Right renal pelvis (tissue), 4 donors: ENCODE measurements at places on chromosomes 12 and 14.

DNA sequence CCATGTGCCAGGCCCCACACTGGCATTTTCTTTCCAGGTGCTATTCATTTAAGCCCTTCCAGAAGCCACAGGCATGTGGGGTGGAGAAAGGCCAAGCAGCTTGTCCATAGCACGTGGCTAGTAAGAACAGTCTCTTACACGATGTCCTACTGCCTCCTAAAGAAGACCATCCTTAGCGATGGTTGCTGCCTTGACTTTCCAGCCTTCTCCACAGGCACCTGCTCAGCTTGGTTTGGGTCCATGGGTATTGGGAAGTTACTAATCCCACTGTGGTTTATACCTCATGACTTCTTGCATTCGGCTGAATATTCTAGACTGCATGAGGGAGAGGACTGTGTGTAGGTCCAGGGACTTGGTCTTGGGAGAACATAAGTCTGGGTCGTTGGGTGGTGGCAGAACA lies 49.2 kb downstream of the NINJ2 start:
- DNase-seq: no peak

GRCh38 chr12:33994857-33995808 lies 27.2 kb upstream of the ALG10 start:
- DNase-seq: no peak

DNA sequence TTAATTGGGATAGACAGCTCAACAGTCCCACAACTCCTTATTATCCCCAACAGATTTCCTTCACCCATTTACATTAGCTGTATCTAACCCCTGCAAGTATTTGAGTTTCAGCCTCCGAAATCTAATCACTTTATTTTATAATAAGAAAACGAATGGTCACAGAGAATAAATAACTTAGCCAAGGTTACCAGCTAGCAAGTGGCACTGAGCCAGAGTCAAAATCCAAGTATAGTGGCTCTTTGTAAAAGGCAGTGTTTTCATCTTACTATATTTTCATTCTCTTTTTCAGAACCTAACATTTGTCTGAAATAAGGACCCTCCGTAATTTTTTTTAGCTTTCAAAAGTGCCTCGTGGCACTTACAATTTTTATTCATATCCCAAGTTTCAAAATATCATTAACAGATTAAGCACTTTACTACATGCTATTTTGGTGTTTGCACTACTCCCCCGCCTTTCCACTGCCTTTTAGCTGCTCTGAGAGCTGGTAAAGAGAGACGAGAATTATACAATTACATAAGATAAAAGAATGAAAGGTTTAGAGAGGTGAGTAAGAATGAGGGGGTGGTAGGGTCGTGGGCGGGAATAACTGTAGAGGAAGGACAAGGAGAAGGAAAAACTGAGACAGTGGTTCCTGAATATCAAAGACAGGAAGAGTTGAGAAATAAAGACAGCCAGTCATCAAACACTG lies 3.7 kb upstream of the USP15 start:
- DNase-seq: no peak

- no peak for DNase-seq
These were observed 15.9 kb upstream of the AMIGO2 start for GRCh38 chr12:47095446-47096236.

- DNase-seq: no peak
These were observed 74.4 kb downstream of the SERPINA3 start for GRCh38 chr14:94686511-94687160.

DNA sequence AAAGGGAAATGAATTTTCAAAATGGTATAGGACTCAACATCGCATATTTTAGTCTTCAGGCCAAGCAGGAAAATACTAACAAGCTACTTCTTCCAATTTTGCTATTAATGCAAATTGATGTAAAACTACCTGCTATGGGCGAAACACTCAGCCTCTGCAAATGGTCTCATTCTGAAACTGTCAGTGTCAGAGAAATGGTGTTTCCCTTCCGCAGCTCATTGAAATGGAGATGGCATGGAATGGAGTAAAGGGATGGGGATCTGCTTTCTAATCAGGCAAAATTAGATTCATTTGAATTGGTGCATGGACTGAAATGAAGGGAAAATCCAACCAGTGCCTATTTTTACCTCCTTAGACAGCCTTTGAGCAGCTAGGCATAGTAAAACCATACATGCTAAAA lies 80.4 kb upstream of the EEA1 start:
- no peak for DNase-seq

- DNase-seq: no peak
These were observed 612.4 kb downstream of the NRXN3 start for GRCh38 chr14:78782551-78782950.

DNA sequence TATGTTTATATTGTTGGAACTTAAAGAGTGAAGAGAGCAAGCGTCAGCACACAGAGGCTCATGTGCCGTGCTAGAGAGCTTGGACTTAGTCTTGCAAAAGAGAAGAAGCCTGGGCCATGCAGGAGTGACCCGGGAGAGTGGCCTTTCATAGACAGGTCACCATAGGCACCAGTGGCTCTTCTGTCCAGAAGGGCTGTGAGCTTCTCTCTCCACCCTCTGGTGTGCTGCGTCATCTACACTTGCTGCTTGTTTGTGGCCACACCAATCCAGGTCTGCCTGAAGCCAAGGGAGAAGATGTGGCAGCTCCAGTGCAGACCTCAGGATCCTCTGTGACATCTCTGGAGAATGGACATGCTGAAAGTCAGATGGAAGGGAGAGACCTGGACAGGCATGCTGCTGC lies 74.4 kb downstream of the NTF3 start:
- no peak for DNase-seq

GRCh38 chr12:55057481-55057880 lies 37.7 kb downstream of the NEUROD4 start:
- DNase-seq: no peak

DNA sequence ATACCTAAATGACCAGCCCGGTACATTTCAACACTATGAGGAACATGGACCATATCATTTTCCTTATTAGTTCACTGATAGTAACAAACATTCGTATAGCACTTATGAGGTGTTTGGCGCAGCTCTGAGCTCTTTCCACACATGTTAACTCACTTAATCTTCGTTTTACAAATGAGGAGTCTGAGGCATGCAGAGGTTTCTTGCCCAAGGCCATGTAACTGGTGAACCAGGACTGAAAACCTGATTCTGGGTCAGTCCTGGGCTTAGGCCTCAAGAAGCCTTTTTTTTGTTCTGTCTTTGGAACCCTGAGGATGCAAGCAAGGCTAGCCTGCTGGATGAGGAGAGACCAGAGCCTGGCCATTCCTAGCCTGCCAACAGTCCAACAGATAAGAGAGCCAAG lies 55.0 kb downstream of the C14orf132 start:
- no peak for DNase-seq

- DNase-seq: no peak
These were observed 619.4 kb downstream of the CCER1 start for GRCh38 chr12:90335566-90335965.

DNA sequence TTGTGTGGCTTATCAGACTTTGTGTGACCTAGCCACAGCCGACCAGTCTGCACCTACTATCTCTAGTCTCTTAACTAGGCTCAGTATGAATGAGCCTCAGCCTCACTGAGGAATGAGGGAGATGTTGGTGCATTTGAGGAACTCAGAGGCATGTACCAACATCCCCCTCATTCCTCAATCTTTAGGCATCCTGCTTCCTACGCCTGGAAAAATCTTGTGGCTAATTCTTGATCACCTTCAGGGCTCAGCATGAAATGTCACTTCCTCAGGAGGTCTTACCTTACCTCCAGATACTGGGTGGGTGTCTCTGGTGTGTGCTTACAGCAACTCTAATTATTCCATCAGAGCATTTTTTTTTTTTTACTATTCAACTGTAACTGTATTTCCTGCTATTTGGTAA lies 148.8 kb upstream of the TMCC3 start:
- DNase-seq: no peak

GRCh38 chr12:9648701-9649531 lies 20.6 kb upstream of the CLEC2D start:
- no peak for DNase-seq

GRCh38 chr12:15044471-15044870 lies 71.6 kb downstream of the PDE6H start:
- DNase-seq: no peak

- no peak for DNase-seq
These were observed 873.5 kb downstream of the DIO2 start for GRCh38 chr14:79337761-79338160.

DNA sequence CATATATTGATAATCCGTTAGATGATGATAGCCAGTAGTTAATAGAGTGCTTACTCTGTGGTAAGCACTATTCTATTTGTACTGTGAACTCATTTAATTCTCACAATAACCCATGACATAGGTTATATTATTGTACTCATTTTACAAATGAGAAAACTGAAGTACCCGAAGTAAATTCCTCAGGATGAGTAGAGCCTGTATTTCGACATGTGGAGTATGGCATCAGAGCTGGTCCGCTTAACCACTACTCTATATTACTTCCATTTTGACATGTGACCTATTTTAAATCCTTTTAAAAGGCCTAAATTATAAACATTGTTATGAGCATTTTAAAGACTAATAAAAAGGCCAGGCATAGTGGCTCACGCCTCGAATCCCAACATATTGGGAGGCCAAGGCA lies 8.0 kb upstream of the RAP1B start:
- no peak for DNase-seq

DNA sequence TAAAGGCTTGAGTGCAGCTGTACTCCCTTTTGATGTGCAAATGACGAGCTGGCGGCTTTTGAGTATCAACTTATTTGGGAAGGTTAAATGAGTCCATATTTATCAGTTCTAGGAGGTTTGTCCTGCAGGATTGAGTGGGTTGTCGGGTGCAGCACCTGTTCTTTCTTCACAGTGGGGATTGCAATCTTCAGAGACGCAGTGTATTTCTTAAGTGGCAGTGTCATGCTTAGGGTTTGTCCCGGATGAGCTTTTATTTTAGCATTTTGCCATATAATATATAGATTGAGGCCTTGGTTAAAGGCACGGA lies 1.2 kb downstream of the FUT8 start:
- no peak for DNase-seq

GRCh38 chr14:60064491-60065072 lies 27.1 kb upstream of the PCNX4 start:
- no peak for DNase-seq

DNA sequence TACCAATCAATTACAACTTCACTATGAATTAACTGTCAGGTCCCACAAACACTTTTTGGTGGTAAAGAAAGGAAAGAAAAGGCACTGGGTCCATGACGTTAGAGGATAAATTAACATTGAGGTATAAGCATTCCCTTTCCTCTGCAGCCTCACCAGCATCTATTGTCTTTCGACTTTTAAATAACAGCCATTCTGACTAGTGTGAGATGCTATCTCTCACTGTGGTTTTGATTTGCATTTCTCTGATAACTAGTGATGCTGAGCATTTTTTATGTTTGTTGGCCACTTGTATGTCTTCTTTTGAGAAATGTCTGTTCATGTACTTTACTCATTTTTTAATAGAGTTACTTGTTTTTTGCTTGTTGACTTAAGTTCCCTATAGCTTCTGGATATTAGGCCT lies 9.4 kb downstream of the ANKS1B start:
- no peak for DNase-seq

- DNase-seq: no peak
These were observed 991.2 kb downstream of the FLRT2 start for GRCh38 chr14:86521031-86521730.

- no peak for DNase-seq
These were observed 12.0 kb downstream of the EID3 start for GRCh38 chr12:104315326-104316224.

DNA sequence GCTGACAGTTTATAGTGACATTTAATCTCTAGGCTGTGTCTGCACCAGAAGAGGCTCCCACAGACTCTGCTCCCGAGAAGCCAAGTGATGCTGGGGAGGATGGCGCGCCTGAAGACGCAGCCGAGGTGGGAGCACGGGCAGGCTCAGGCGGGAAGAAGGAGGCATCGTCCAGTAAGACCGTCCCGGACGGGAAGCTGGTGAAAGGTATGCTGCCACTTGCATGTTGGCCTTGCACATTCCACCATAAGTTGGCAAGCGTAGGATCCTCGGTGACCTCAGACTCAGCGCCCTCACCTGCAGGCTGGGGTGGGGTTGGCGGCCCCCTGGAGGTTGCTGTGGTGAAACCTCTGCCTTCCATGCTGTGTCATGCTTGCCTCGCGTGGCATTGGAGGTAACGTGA lies 45.6 kb downstream of the SFSWAP start:
- no peak for DNase-seq

GRCh38 chr12:19120795-19121194 lies 8.7 kb upstream of the PLEKHA5 start:
- DNase-seq: no peak

DNA sequence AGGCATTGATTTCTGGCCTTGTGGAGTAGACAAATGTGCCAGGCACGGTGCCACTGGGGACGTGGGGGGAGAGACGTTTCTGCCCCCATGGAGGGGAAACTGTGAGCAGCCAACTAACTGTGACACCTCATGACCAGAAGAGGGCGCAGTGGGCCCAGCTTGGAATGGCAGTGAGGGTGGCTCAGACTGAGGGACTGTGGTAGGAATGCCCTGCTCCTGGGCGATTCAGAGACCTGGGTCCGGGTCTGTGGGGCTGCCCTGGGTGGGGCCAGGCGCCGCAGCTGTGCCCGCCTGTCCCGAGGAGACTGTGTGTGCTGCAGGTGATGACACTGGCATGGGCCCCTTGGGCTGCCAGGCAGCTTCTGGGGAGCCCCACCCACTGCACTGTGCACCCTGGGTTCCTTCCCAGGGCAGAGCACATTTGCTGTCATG lies 60.6 kb downstream of the SLC25A47 start:
- DNase-seq: no peak

GRCh38 chr14:90539496-90539775 lies 142.6 kb downstream of the CALM1 start:
- no peak for DNase-seq

DNA sequence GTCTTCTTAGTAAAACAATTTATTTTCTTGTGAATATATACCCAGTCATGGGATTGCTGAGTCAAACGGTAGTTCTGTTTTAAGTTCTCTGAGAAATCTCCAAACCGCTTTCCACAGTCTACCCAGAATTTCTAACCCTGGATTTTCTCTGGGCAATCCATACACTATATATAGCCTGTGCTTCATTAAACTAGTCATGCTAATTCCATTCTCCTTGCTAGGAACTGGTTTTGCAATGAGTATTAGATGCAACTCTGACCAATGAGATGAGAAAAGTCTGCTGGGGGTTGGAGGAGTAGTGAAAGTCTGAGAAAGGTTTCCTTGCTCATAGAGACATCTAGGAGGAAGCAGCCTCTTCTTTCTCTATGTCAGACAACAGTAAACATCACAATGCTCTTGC lies 196.1 kb upstream of the CDKN3 start:
- DNase-seq: no peak

DNA sequence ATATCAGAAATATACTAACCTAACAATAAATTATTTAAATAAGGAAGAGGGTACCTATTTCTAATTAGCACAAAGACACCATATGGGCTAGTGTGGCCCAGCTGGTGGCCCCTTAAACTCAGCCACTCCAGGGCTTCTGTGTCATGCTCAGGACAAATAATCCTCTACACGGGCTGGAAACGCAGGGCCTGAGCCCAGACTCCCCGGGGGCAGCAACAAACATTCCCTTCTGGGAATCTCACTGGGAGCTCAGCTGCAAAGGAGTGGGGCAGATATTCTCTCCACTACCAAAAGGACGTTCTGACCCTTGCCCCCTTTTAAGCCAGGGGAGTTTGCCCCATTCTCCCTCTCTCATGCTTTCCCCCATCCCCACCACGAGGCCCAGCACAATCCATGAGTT lies 43.7 kb upstream of the ELK3 start:
- no peak for DNase-seq
